ENCODE measurements at places on chromosomes 5 and 9.

- DNase-seq = no peak
Observed at GRCh38 chr9:111474385-111474784, 9.8 kb downstream of the ECPAS start.

GRCh38 chr5:68803881-68804319 is 289.9 kb upstream of the SLC30A5 start:
- no peak for DNase-seq

GRCh38 chr9:20728493-20729220 is 44.6 kb downstream of the FOCAD start:
- DNase-seq = no peak

DNA sequence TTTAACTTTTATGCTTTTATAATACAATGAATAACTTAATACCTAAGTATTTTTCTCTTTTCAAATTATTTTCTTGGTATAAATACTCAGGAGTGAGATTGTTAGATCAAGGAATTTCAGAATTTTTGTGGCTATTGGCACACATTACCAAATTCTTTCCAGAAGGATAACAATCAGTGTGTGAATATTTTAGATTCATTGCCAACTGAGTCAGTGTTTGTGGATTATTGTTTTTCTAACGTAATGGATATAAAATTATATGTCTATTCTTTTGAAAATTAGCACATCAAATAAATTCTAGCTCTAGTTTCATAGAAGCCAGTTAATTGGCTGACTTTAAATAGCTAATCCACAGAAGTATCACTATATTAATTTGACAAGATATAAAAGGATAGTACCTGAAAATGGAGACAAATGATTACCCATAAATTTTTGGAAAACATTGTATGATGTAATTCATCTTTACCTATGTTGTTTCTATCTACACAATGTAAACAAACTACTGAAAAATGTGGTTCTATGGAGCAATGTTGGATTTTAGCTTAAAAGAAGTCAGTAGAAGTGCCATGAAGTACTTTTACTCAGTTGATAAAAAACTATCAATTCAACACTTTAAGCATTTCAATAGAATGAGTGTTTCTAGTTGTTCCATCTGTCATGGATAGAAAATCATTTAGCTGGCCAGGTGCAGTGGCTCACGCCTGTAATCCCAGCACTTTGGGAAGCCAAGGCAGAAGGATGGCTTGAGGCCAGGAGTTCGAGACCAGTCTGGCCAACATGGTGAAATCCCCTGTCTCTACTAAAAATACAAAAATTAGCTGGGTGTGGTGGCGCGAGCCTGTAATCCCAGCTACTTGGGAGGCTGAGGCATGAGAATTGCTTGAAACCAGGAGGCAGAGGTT is 185.1 kb downstream of the ADAMTSL1 start:
- no peak for DNase-seq

DNA sequence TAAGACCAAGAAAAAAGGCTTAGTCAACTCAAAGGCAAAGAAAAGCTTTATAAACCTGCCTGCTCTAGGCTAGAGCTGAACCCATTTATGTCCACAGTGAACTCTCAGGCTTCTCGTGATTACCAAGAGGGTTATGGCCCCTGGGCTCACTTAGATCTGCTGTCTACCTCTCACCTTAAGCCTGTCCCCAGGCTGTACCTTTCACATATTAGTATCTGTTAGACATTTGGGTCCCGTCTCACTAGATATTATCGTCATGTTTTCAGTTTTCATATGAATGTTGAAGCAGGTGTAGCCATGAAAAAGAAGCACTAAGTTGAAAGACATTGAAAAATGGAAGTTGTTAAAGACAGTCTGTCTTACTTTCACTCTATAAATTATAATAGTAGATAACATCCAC is 75.2 kb upstream of the COX7C start:
- no peak for DNase-seq

GRCh38 chr5:147780924-147781573 is 1.5 kb downstream of the JAKMIP2 start:
- no peak for DNase-seq

DNA sequence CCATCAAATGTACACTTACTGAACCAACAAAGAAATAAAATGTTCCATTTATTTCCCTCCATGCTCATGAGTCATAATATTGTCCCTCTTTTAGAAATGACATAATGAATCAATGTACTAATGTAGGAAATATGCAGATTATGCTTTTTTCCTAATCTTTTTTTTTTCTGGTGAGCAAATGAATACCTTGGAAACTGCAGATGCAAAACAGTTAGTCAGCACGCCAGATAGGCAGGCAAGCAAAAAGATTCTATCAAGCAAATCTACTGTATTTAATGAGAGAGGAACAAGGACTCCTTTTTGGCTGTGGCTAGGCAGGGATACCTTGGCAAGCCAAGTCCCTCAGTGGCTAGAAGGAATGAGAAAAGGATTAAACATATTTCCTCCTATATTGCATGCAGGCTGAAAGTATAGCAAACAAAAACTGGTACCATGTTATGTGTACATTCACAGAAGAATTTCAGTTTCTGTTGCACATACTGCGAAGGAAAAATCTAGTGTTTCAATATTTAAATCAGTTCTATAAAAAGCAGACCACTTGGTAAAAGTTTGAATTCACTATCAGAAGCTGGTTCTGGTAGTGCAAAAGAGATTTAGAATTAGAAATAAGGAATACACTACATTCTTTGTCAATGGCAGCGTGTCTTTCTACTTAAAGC is 605.4 kb downstream of the TLE1 start:
- no peak for DNase-seq

DNA sequence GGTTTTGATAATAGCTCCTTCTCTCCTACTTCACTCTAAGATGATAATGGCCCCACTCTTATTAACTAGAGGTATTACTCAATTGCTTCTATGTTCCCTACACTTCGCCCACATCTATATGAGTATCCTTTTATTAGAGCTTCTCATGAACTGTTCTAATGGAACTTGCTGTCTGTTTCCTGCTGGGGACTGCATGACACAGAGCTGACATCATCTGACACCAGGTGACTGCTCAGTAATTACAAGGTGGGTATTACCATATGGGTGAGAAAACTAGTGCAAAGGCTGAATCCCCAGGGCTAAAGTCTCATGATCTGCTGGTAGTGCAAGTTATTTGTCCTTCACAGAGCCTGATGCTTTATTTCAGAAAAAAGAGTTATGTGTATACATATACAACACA is 146.2 kb upstream of the PLCXD3 start:
- no peak for DNase-seq

DNA sequence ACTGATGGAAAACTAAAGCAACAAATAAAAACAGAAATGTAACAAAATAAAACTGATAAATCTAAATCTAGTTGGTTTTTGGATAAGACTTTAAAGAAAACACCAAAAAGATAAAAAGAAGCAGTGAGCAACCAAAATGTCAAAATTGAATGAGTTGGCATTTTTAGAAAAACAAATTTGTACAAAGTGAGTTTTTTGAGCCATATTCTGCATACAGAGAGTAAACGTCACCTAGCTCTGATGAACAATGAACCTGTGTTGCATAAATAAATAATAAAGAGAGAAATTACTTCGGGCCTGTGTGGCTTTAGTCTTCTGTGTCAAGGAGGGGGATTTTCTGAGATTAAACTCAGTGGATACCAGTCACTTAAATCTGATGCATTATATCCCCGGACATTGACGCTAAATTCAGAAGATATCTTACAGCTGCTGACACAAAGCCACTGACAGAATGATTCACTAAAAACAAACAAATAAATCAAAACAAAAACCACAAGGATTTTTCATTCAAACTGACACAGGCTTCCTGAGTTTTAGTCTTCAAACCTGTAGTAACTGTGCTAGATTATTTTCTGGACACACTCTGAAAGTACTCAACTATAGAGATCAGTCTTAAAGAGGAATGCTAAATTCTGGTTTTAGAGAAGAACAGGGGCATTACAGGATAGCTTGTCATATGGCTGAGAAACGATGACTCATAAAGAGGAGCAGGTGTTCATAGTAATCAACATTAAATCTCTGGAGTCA is 403.5 kb upstream of the ST8SIA4 start:
- no peak for DNase-seq

- no peak for DNase-seq
Observed at GRCh38 chr5:171162596-171162995, 146.5 kb upstream of the TLX3 start.

GRCh38 chr9:121835587-121836365 is 184.3 kb downstream of the DAB2IP start:
- DNase-seq = no peak

- DNase-seq = no peak
Observed at GRCh38 chr5:1067141-1068121, 44.4 kb downstream of the SLC12A7 start.

DNA sequence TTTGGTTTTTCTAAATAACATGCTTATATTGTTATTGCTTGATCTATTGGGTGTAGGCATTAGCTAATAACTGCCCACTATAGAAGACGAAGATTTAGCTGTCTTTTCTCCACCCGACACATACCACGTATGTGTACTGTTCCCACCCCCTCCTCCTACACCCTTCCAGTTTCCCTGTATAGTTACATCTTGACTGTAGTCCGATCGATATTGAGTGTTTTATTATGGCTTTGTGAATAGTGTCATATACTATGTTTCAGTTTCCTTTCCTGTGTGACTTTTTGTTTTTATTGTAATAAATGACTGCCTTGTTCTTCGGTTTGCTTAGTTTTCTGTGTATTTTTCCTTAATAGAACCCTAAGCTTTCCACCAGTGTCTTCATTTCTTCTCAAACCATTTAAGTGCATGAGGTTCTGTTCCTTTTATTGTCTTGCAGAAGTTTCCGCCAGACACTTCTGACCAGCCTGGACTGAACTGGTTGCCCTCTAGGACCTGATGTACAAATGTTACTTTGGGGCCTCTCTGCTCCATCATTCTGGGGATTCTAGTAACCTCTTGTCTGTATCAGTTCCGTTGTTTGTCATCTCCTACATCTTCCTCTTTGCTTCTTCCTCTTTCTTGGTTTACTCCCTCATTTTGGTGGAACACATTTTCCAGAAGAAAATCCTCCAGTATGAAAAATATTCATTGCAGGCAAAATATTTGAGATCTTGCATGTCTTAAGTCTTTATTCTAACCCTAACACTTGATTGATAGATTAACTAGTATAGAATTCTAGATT is 61.8 kb downstream of the PRKACG start:
- no peak for DNase-seq

- DNase-seq = no peak
Observed at GRCh38 chr5:39638813-39639212, 214.0 kb upstream of the DAB2 start.

GRCh38 chr9:78357165-78357873 is 60.4 kb downstream of the PSAT1 start:
- DNase-seq = no peak

DNA sequence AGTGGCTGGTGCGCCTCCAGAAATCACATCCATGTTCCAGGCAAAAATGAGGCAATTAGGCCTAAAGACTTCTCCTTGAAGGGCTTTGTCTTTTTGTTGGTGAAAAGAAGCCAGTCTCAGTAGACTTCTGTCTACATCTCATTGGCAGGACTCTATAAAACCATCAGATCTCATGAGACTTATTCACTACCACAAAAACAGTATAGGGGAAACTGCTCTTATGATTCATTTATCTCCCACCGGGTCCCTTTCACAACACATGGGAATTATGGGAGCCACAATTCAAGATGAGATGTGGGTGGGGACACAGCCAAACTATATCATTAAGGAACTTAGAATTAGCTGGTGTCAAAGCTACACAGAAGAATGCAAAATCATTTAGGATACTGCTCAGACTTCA is 77.7 kb upstream of the SNX2 start:
- no peak for DNase-seq

- DNase-seq = no peak
Observed at GRCh38 chr9:79945495-79945894, 373.7 kb downstream of the TLE4 start.

- no peak for DNase-seq
Observed at GRCh38 chr9:134723037-134723436, 81.4 kb downstream of the COL5A1 start.

DNA sequence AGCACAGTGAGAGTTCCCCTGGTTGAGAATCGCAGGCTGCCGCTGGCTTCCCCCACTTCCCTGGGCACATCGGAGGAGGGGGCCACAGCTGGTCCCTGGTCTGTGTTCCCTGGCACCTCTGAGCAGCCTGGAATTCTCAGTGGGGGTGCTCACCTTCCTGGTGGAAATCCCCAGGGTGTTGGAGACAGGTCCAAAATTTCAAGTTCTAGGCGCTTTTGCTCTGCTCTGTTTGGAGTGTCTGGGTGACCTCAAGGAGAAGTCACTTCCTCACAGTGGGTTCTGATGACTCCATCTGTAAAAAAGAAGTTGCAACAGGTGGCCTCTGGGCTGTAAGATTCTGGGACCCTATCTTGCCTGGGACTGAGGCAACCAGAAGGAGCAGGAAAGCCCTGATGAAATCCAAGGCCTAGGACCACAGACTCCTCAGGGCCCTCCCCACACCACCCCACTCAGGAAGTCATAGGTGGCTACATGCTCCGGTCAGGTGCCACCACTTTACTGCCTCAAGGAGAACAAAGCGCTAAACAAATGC is at the start of gene TRAF1:
TRAF1 (minus strand) TSS at position 400 of the 532 bp plus-strand sequence. CDS start 721 bp downstream, outside the sequence.
- DNase-seq = no peak

DNA sequence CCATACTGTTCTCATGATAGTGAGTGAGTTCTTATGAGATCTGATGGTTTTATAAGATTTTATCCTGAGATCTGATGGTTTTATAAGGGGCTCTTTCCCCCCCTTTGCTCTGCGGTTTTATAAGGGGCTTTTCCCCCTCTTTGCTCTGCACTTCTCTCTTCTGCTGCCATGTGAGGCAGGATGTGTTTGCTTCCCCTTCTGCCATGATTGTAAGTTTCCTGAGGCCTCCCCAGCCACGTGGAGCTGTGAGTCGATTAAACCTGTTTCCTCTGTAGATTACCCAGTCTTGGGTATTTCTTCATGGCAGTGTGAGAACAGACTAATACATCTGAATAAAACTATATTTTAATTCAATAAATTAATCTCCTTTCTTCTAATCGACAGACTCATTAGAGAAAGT is 64.9 kb upstream of the ZSWIM6 start:
- no peak for DNase-seq

DNA sequence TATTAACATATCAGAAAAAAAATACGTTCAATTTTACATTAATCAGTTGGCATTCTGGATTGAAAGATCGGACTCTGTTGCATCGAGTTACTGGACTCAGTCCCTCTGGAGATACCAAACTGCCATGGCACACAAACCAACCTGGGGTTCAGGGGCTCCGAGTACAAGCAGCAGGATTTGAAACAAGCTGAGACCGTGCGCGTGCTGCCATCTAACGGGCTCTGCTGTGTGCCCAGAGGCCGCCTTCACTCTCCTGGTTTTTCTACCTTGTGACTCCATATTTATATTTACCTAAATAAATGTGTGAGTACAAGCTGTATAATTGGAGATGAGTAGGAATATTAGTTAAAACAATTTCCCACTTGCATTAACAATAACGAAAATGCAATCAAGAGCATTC is 48.2 kb downstream of the ANXA1 start:
- DNase-seq = no peak

DNA sequence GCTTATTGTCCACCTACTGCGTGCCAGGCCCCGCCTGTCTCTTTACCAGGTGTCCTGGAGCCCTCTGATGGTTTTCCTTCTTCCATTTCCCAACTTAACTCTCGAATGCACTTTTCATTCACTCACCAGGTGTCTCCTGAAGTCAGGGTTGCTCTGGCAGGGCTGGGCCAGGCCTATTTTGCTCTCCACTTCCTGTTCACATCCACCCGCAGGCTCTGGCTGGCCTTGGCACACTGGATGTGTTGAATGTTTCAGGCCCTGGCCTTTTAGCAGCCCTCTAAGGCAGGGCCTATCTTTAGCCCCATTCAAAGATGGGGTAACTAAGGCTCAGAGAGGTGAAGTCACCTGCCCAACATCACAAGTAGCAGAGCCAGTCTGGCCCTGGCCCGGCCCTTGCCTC is 16.4 kb downstream of the LRRC8A start:
- DNase-seq = no peak

GRCh38 chr9:127897193-127897692 is 2.2 kb downstream of the ST6GALNAC6 start:
- DNase-seq = peak; percentile 53
